NCI-H524 treated with DMSO at 0.1 percent for 48 hours (cell line): ENCODE measurements at places on chromosomes 6 and 20.

GRCh38 chr6:38673397-38674165 lies 29.4 kb downstream of the GLO1 start:
- no peak for DNase-seq

GRCh38 chr6:21222656-21223055 lies 370.9 kb upstream of the SOX4 start:
- DNase-seq, result peak; percentile 87

DNA sequence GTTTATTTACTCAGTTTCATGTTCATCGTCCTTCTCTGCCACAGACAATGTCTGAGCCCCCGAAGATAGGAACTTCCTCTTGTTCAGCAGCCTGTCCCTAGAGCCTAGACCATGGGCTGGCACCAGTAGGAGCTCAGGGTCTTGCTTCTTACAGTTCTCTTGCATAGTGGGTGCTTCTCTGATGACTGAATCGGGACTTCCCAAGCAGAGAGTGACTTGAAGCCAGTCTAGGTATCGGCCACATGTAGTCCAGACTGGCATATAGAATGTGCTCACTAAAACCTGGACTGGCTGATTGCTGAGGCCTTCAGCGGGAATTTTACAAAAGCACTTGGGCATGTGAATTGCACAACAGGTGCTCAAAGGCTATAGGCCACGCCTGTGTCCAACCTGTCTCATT lies 52.0 kb downstream of the PRDM1 start:
- no peak for DNase-seq

DNA sequence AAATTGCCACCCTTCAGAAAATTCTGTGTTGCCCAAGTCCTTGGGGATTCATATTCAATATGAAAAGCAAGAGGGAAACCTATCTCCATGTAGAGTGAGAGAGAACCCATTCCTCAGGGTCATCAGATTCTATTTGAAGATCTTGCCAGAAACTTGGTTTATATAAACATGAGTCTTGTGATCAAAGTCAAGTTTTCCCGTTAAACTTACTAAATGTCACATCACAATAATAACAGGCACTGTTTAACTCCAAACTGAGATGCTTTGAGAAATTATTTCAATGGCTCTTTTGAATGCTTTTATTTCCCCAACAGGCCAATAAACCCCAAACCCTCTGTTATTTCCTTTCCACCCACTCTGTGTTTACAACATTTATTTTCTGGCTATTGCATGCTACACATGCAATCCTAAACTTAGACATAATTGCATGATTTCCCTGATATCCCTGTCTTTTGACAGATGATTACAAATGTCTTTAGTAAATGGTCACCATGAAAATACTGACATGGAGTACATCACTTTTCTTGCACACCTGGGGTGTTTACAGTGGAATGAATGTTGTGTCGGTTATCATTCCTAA lies 31.1 kb upstream of the SSTR4 start:
- DNase-seq, result no peak

- peak; percentile 35 for DNase-seq
These were observed 58.2 kb upstream of the FOXP4 start for GRCh38 chr6:41487860-41488432.

DNA sequence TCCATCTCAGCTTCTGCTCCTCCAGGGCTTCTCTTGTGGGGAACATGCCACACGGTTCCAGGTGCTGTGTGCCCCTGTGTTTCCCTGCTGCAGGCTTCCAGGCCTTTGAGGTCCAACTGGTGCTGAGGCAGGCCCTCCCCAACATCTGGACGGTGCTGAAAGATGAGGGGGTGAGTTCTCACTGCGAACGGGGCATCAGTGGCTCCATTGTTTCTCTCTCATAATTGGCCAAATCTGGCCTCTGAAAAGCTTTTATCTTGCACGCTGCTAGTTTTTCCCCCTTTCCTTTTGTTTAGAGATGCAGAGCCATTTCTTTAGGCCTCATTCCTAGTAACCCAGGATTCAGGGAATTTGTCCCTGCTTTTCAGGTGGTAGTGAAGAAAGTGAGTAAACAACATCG lies 8.6 kb downstream of the PNLDC1 start:
- DNase-seq, result no peak

GRCh38 chr6:7919871-7920270 lies 9.3 kb upstream of the TXNDC5 start:
- DNase-seq, result no peak

DNA sequence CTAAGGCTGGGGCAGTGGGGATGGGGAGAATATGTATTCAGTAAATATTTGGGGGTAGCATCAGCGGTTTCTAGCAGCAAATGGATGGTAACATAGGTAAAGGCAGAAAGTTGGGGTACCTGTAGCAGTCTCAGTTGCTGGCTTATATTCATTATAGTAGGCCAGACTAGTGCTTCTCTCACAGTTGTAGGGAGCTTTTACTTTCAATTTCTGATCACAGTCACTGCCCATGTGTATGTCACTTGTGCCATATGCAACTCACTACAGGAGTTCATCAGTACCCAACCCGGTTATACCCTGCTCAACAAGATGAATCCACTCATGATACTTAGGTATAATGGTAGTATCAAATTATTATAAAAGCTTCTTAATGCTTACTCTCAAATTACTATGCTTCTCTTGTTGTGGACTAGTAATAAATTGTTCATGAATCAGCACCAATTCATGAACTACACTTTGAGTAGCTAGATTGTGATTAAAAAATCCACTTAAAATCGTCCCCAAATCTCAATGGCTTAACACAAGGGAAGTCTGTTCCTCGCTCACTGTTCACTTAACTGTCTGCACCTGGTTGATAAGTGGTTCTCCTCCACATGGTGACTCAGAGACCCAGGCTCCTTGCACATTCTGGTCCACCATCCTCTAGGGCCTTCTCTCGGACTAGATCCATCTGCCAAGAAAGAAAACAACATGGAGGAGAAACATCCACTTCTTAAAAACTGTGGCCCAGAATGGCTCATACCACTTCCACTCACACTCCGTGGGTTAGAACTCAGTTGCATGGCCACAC lies 31.3 kb upstream of the MYLIP start:
- DNase-seq, result no peak

- DNase-seq, result no peak
These were observed 9.2 kb downstream of the POU3F2 start for GRCh38 chr6:98843271-98844243.

DNA sequence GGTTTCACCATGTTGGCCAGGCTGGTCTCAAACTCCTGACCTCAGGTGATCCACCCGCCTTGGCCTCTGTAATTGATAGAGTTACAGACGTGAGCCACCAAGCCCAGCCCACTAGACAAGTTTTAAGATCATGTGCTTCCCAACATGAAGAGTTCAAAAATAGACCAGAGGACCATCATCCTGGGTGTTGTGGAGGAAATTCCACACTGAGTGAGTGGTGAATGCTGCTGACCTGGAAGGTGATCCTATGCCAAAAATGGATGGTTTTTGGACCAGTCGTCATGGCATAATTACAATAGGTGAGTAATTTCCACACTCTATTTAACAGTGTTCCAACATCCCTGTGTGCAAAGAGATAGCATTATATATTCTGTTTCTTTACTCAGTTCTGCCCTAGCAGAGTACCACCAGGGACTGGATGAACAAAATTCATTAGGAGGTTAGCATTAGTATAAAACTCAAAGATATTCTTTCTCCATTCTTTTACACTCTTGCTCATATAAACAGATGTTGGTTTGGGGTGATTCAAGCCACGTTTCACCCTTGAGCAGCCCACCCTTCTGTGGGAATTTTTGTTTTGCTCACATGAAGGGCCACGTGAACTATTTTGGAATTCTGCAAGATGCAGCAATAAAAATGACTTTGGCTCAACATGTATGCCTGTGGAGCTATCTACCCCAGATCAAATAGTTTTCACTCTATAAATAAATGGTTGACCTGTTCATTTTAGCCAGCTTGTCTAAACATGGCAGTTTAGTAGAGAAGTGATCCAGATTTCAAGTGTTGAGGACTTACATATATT lies 206.2 kb upstream of the TCF21 start:
- DNase-seq, result no peak

GRCh38 chr20:32332614-32333013 lies 25.5 kb upstream of the ASXL1 start:
- no peak for DNase-seq

DNA sequence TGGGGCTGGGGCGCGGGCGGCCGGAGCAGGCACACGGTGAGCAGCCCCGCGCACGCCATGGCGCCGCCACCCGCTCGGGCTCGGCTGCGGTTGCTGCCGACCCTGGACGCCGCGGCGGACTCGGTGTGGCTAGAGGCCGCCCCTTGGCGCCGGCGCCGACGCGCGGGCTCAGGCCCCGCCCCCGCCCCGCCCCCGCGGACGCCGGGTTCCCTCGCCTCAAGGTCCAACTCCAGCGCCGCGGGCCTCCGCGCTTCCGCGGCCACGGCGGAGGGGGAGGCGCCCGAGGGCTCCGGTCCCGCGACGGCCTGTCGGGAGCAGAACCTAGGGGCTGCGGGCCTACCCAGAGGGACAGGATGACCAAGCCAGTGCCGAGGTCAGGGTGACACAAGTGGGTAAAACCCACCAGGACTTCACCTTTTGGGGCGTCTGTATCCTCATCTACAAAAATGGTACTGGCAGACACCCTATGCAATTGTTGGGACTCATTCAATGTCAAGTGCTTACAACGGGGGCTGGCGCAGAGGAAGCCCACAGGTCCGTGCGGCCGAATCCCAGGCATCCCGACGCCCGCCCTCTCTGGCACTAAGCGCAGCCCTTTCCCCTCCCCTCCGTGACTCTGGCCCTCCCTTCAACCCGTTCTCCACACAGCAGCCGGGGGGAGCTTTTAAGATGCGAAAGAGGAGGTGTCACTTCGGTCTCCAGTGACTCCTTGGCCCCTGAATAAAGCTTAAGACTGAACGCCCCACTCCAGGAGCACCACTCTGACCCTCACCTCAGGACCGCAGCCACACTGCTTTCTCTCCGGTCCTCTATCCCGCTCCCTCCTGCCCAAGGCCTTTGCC lies at the start of gene NECAB3:
Gene NECAB3, minus strand, starts transcription at position 135 of the 842 bp plus-strand sequence. Its CDS starts 76 bp downstream, at position 59.
- DNase-seq, result peak; percentile 65

- no peak for DNase-seq
These were observed 3.1 kb downstream of the PBOV1 start for GRCh38 chr6:138215093-138215782.

- DNase-seq, result no peak
These were observed 599.4 kb upstream of the CITED2 start for GRCh38 chr6:139973669-139974344.

GRCh38 chr20:48944663-48945297 lies 23.3 kb downstream of the ARFGEF2 start:
- peak; percentile 36 for DNase-seq

DNA sequence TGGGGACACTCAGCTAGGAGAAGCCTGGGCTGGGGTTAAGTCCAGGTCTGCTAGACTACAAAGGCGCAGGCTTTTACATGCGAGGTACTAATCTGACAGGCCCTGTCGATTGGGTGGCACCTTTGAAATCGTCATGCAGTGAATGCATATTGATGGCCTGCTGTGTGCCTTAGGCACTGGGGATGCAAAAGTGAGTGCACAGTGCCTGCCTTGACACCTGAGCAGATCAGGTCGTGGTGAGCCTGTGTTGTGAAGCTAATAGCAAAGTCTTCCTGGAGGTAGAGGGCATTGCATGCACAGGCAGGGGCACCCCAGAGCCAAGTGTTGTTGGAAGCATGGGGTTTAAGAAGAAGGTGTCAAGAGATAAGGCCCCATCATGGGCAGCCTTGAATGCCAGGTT lies 16.9 kb downstream of the LRRC1 start:
- DNase-seq, result no peak

DNA sequence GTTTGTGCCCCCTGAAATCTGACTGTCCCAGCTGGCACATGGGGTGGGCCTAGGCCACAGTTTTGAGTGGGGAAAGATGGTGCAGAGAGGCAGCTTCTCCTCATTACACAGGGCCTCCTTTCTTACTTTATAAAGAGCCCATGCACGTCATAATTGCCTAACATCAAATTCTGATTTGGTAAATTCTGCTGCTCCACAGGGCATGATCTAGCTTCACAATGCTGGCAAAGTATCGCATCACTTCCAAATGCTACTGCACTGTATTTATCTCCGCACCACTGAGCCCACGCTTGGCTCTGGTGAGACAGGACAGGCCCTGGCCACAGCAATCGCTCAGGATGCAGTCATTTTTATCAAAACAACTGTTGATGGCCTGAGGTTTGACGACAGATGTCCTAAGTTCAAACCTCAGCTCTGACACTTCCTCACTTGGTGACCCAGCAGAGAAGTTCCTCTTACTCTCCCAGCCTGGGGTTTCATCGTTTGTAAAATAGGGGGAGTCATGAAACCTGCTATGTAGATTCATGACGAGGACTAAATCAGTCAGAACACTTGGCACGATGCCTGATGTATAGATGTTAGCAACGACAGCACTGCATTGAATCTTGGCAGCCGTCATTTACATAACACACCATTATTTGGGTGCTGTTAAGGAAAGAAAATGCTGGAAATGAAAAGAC lies 187.9 kb downstream of the TTLL2 start:
- no peak for DNase-seq

DNA sequence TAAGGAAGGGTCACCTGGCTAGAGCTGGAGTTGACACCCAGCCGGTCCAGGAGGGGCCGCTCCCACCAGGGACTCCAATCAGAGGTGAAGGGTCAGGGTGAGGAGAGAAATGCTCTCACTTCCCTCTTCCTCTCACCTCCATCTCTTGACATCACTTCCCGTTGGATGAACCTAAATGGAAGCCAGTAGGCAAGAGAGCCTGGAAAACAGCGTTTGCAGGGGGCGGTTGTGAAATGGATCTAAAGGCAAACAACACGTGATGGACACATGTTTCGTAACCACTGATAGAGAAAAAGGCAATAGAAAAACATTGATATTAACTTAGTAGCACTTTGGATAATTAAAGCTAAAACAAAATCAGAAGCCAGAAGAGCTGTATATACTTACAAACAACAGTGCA lies 105.6 kb upstream of the FOXA2 start:
- DNase-seq, result no peak

DNA sequence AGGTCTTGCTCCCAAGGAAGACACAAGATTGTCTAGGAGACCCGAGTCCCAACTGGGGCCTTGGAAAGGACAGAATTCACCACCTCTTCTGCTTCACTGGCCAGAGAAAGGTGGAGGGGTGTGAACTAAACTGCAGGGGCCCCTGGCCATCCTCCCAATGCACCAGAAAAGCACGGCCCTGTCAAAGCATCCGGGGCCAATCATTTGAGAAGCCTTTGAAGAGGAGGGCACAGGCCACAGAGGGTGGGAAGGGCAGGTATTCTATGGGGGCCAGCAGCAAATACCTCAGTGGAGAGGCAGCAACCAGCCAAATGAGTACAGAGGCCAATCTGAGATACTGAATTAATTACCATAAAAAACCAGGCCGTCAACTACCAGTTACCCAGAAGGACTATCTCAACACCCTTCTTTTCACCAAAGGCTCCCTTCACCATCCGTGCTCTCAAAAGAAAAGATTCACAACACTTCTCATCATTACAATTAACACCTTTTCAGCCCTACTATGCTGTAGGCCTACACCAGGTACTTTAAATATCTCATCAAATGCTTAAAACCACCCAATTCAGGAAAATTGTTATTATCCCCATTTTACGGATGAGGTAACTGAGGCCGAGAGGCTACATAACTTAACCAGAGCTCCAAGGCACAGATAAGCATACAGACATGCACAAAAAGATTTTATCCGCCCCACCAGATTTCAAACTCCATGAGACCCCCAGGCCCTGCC lies 50.7 kb downstream of the TRERF1 start:
- no peak for DNase-seq

- no peak for DNase-seq
These were observed 284.8 kb downstream of the SMOC2 start for GRCh38 chr6:168725802-168726201.

GRCh38 chr6:12083302-12083701 lies 71.2 kb downstream of the HIVEP1 start:
- DNase-seq, result no peak

GRCh38 chr20:64205611-64206026 lies 41.4 kb downstream of the MYT1 start:
- DNase-seq, result no peak

GRCh38 chr6:35679399-35679798 lies 9.3 kb downstream of the FKBP5 start:
- no peak for DNase-seq
